ENCODE measurements at places on chromosomes 11 and 22.

GRCh38 chr11:67517784-67518552 lies 5.3 kb downstream of the CABP2 start:
- no peak for DNase-seq

- no peak for DNase-seq
These were observed 301.8 kb upstream of the RAG2 start for GRCh38 chr11:36899800-36900199.

DNA sequence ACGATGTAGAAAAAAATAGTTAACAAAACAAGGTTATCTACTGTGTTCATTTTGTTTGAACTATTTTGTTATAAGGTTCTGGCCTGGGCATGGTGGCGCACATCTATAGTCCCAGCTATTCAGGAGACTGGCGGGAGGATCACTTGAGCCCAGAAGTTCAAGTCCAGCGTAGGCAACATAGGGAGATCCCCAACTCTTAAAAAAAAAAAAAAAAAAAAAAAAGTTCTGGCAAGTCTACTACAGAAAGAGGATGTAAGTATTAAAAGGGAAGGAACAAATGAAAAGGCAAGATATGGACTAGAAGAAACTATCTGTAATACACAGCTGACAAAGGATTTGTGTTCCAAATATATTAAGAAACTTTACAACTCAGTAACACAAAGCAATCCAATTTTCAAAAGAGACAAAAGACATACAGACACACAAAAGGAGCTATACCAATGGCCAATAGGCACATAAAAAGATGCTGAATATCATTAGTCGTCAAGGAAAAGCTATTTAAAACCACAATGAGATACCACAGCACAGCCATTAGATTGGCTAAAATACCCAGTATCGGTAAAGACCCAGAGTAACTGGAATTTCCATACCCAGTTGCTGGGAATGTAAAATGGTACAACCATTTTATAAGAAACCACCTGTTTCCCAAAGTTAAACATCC lies 27.4 kb downstream of the RRAS2 start:
- no peak for DNase-seq

- peak; percentile 20 for DNase-seq
These were observed 1.0 kb upstream of the LRFN4 start for GRCh38 chr11:66855574-66856495.

GRCh38 chr11:3022300-3022967 lies 30.3 kb upstream of the NAP1L4 start:
- no peak for DNase-seq

DNA sequence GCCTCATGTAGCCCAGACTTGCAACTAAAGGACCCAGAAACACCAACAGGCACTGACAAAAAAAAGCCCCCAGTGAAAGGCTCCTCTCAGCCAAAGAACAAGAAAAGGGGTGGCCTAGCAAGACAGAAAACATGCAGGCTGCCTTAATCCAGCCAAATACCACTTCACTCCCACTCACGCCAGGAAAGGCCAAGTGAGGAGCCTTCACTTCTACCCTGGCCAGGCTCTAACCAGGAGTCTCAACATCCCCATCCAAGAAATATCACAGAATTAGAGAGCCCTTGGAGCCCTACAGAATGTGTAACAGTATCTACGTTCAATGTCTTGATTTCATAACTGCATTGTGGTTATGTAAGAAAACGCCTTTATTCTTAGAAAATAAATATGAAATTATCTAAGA lies 149.0 kb downstream of the APOL5 start:
- DNase-seq = no peak

GRCh38 chr22:30640839-30641430 lies 5.4 kb downstream of the SLC35E4 start:
- no peak for DNase-seq

GRCh38 chr11:57249384-57250319 lies 12.6 kb upstream of the APLNR start:
- peak; percentile 7 for DNase-seq

DNA sequence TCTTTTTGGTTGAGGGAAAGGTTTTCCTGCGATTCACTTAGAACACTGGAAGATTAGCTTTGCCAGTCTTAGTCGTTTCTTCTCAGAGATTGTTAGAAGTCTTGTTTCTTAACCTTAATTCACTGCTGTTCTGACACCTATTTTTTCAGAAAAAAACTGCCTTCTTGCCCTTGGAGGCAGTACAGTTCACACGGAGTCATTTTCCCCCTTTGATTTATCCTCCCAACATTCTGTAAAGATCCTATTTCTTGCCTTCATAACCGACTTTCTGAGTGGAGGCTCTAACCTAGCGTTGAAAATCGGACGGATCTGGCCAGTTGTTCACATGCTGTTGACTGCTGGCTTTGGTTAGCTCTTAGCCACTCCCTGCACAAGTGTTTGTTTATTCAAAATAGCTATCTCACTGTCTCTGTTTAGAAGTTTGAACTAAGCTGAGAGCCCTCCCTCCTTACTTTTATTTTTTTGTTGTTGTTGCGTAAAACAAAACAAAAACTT lies 737 bp downstream of the BCL2L13 start:
- no peak for DNase-seq

DNA sequence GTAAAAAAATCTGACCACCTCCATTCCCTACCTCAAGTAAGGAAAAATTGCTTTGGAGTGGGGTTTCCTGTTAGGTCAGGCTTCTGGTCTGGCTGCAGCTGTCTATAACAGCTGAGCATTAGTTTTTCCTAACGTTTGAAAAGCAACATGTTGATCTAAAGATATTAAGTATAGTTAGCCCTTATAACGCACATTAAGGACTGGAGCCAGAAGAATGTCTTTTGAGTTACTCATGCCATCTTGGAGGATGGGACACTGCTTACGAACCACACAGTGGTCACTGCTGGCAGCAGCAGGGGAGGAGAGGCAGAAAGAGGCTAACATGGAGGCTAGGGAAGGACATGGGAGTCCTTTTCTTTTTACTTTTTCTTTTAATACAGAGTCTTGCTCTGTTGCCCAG lies 44.1 kb upstream of the GDPD4 start:
- DNase-seq = no peak

DNA sequence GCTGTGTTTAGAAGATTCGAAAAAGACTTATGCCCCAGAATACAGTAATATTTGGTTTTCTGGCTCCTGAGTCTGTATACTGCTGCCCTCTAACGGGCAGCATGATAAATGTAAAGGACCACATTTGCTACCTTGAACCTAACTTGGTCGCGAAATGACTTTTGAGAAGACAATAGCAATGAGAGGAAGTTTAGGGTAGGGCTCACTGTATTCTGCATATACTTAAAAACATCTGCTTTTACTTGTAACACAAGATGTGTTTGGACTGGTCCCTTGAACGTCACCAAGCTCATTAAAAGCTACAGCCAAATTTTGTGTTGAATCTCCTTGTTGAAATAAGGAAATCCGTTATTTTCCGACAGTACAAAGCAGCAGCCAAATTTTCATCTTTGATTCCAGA lies 309.1 kb downstream of the SWAP70 start:
- DNase-seq = no peak

- DNase-seq = no peak
These were observed 40.4 kb upstream of the MTMR2 start for GRCh38 chr11:95964281-95964680.

DNA sequence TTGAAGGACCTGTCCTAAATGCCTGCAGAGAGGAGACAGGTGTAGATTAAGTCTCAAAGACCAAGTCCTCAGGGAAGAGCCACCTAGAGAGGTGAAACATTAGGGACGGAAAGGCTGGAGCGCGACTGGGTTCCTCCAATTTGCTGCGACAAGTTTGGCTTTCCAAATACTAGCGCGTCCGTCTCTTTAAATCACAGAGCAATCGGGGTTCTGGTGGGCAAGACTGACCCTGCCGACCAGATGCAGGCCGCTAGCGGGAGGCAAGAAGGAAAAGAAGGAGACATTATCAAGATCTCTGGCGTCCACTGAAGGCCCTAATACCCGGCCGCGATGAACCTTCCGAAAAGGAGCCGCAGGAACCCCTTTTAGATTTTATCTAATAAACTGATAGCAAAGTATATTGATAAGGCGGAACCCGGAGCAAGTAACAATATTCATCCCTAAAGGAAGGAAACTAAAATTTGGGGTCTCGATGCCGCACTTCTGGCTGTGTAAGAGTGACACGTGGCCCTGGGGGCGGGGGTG lies 128.2 kb upstream of the C11orf58 start:
- DNase-seq = no peak

DNA sequence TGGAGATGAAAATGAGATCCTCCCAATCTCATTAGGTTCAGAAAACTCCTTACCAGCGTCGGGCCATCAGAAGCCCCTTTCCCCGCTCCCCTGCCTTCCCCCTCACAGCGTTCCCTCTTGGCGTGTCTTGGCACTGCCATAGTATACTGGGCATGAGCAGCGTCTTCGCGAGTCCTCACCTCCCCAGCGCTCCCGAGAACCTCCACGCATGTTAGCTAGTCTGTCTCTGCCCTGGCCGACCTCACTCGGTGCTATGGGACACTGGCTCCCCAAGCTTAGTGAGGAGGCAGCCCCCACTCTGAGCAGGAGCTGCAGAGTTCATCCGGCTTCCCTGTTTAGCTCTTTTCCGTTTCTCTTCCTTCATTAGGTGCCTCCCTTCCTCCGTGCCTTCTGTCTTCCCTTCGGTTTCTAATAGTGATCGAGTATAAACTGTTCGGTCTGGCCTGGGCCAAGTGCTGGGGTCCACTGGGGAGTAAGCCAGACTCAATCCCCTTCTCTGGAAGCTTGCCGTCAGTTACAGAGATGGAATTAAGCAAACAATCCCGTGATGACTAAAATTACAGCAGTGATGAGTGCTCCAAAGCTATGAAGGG lies 63.8 kb upstream of the OPCML start:
- DNase-seq = no peak

- no peak for DNase-seq
These were observed 54.9 kb downstream of the TNRC6B start for GRCh38 chr22:40232624-40233023.

- no peak for DNase-seq
These were observed 36.6 kb upstream of the NFAM1 start for GRCh38 chr22:42468841-42469240.

- no peak for DNase-seq
These were observed 7.3 kb upstream of the SCGB1A1 start for GRCh38 chr11:62411524-62411923.

GRCh38 chr22:28893810-28894209 lies 10.4 kb downstream of the ZNRF3 start:
- no peak for DNase-seq

DNA sequence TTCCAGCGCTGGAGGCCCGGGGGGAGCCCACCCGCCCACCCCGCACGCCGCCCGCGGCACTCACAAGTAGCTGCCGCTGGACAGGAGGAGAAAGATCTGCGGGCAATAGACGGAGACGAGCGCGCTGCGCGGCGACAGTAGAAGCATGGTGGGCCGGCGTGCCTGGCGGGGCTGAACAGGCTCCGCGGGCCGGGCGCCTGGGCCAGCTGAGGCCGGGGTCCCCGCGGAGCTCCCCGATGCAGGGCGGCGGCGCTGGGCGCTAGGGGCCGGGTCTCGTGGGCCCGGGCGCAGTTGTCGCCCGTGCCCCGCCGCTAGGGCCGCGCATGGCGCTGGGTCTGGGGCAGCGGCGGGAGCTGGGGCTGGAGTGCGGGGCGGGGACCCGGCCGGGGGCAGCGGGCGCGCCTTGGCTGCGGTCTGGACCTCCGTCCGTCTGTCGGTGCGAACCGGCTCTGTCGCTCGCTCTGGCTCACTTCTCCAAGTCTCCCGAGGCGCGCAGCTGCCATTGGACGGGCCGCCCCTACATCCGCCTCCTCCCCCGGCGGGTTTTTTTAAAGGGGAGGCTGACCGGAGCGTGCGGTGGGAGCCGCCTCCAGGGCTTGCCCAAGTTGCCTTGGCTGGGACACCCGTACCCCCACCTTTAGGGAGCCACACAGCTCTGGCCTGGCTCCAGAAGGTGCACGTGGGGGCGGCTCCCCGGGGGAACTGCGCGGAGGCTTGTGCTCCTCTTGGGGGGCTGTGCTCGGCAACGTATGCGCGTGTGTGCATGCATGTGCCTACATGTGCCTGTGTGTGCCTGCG lies 4.7 kb downstream of the WNT7B start:
- no peak for DNase-seq

GRCh38 chr11:73210916-73211667 lies 7.0 kb upstream of the P2RY2 start:
- no peak for DNase-seq

- DNase-seq = no peak
These were observed 200.5 kb downstream of the TRIM29 start for GRCh38 chr11:119937412-119937811.

DNA sequence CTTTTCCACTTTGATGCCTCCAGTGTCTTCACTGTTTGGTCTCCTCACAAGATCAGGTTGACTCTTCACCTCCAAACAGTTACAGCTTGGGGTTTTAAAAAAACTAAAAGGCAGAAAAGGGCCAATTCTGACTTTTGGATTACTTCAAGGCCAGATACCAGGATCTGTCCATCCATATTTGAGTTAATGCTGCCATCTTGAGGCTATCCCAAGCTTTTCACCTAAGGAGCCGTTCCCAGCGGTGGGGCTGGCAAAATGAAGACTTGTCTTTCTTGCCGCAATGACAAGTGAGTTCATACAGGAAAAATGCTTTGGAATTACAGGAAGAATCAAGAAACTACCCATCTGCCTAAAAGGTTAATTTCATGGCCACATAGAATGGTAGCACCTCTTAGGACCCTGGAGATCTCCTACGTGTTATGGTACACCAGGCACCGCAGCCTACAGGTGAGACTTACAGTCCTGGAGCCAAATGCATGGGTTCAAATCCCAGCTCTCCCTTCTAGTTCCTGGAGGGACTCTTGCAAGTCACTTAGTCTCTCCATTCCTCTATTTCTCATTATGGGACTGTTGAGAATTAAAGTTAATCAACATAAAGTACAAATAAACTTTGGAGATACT lies 6.0 kb upstream of the OR5B21 start:
- DNase-seq = no peak

- DNase-seq = no peak
These were observed 6.0 kb downstream of the OR2AT4 start for GRCh38 chr11:75090671-75091177.

DNA sequence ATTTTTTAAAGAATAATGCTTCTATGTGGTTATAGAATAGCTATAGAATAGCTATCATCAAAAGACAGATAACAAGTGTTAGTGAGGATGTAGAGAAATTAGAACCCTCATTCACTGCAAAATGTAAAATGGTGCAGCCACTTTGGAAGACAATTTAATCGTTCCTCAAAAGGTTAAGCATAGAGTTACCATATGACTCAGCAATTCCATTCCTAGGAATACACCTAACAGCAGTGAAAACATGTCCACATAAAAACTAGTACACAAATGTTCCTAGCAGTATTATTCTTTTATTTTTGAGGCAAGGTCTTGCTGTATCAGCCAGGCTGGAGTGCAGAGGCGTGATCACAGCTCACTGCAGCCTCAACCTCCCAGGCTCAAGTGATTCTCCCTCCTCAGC lies 34.0 kb downstream of the RTL6 start:
- DNase-seq = no peak

GRCh38 chr11:100593291-100593690 lies 93.8 kb upstream of the ARHGAP42 start:
- no peak for DNase-seq

GRCh38 chr11:92948116-92948515 lies 21.3 kb upstream of the MTNR1B start:
- DNase-seq = no peak

DNA sequence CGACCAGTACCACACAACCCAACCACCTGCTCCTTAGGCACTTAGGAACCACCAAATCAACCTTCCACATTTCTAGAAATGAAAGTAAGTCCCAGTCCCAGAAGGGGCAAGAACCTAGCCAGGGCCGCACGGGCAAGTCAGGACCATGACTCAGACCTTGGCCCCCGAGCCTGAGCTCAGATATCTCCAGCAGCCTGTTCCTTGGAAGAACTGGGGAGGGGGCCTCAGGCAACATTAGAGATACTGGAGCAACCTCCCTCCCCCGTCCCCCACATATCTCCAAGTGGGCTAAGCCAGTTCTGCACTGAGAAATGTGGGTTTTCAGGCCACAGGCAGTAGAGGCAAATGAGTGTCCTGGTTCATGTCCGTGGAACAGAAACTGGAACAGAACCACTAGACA lies 7.7 kb downstream of the ARAP1 start:
- DNase-seq = no peak
